Psoas muscle (tissue), 8 donors: ENCODE measurements at places on chromosomes 5 and 9. TPM values are rescaled to one million over a fixed set of nuclear protein-coding genes. Genes with fewer than 3 reads are reported as not detected.

Gene FAM193B
- total RNA-seq, result 32.3 TPM

Gene ACTBL2
- total RNA-seq, result not detected

Gene PLCXD3
- total RNA-seq, result 0.73 TPM

Gene PCDHA4
- not detected for total RNA-seq

Gene BHMT2
- 16.6 TPM for total RNA-seq

Gene ECM2
- 7.8 TPM for total RNA-seq

Gene WDR36
- 22.0 TPM for total RNA-seq

Gene PCDHB5
- 0.42 TPM for total RNA-seq

Gene PCDHAC2
- total RNA-seq, result 0.17 TPM

Gene MCC
- total RNA-seq, result 4.4 TPM

Gene MAP3K1
- total RNA-seq, result 3.4 TPM

Gene C9
- total RNA-seq, result not detected

Gene TSLP
- 0.62 TPM for total RNA-seq

Gene TNC
- 7.6 TPM for total RNA-seq

Gene IL3
- not detected for total RNA-seq

Gene SPATA31C1
- not detected for total RNA-seq

Gene SLC34A1
- total RNA-seq, result not detected

Gene CEP72
- 1.4 TPM for total RNA-seq

Gene PLGRKT
- 21.4 TPM for total RNA-seq

Gene TUSC1
- total RNA-seq, result 8.3 TPM

Gene RNF183
- not detected for total RNA-seq

Gene LCN9
- not detected for total RNA-seq

Gene SVEP1
- total RNA-seq, result 12.2 TPM

Gene YIPF5
- 12.7 TPM for total RNA-seq

Gene ELOVL7
- 0.79 TPM for total RNA-seq

Gene GARNL3
- 4.8 TPM for total RNA-seq

Gene CDX1
- not detected for total RNA-seq

Gene FKBP15
- total RNA-seq, result 13.6 TPM

Gene BTNL8
- 0.19 TPM for total RNA-seq

Gene INSL6
- total RNA-seq, result not detected

Gene SOX30
- 0.19 TPM for total RNA-seq

Gene GPRIN1
- 0.44 TPM for total RNA-seq

Gene SLC36A3
- not detected for total RNA-seq

Gene PTCH1
- total RNA-seq, result 7.5 TPM

Gene CDO1
- total RNA-seq, result 2.7 TPM

Gene C9orf153
- not detected for total RNA-seq

Gene DOCK8
- 2.0 TPM for total RNA-seq

Gene CATSPER3
- total RNA-seq, result 1.0 TPM

Gene CDKN2B-AS1
- total RNA-seq, result not detected

Gene SEMA6A
- total RNA-seq, result 4.6 TPM

Gene CAMLG
- 25.8 TPM for total RNA-seq

Gene CACFD1
- 9.4 TPM for total RNA-seq

Gene ORM2
- not detected for total RNA-seq

Gene FOXD4L5
- 0.20 TPM for total RNA-seq

Gene OR1Q1
- total RNA-seq, result not detected

Gene PCDHB13
- 0.66 TPM for total RNA-seq

Gene PCDHGA7
- total RNA-seq, result 1.3 TPM

Gene ACOT12
- not detected for total RNA-seq
